T-cell (primary cell): ENCODE measurements at places on chromosomes 13 and 19.

- no peak for DNase-seq
Measured at GRCh38 chr13:35460061-35460460, 16.4 kb downstream of the MAB21L1 start.

DNA sequence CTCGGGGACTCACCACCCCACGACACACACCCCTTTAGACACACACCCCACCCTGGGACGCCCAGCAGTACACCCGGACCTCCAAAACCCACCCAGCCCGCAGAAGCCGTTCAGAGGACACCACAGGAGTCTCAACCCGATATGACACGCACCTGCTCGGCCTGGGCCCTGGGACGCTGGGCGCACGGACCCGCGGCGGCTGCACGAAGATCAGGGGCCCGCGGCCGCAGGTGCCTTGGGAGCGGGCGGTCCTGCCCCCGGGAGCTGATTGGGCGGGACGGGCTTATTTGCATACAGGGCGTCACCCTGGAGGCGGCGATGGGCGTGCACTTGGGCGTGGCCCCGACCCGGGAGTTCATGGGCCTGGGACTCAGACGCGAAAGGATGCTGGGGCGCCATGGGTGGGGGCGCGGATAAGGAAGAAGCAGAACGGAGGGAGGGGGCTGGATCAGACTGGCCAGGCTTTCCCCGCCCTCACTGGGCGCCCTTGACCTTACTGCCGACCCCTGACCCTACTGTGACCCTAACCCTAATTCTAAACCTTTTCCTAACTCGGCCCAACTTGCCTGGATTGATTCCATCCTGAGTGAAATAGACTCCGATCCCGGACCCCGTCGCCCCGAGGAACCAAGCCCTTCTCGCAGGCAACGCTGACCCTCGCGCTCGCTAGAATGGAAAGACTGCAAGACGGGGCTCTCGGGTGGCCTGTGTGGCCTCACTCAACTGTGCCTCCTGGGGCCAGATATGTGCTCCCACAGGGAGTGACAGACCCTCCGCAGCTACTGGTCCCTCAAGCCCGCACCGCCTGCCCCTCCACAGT is at the start of gene MEF2B:
Gene MEF2B (minus strand): TSS at position 211 of the 820 bp plus-strand sequence. CDS start 19,528 bp downstream, outside the sequence.
- DNase-seq, result peak; percentile 81

GRCh38 chr19:4016486-4016885 is 8.9 kb downstream of the PIAS4 start:
- no peak for DNase-seq

GRCh38 chr19:49113762-49114629 is at the start of gene LIN7B:
TSS of gene LIN7B (plus strand) at chr19:49114370. CDS start at chr19:49114405, 35 bp downstream.
- peak; percentile 64 for DNase-seq

GRCh38 chr13:99178636-99179035 is 22.0 kb upstream of the UBAC2 start:
- DNase-seq, result peak; percentile 12

DNA sequence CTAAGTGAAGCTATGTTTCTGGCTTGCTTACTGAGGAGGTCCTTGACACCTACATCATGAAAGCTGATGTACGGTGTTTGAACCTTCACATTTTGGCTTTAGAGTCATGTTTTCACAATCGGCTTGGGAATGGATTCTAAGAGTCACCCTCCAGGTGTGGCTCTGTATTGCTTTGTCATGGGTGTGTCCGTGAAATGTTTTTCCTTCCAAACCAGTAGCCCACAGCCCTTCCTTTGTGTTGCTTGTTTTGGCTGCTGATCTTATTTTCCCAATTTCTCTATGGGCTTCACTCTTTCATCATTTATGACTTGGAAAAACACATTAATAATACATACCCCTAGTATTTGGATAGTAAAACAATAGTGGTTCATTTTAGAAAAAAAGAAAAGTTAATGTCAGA is 240.6 kb downstream of the GGACT start:
- no peak for DNase-seq

- DNase-seq, result no peak
Measured at GRCh38 chr13:51333826-51334225, 5.7 kb upstream of the SERPINE3 start.

DNA sequence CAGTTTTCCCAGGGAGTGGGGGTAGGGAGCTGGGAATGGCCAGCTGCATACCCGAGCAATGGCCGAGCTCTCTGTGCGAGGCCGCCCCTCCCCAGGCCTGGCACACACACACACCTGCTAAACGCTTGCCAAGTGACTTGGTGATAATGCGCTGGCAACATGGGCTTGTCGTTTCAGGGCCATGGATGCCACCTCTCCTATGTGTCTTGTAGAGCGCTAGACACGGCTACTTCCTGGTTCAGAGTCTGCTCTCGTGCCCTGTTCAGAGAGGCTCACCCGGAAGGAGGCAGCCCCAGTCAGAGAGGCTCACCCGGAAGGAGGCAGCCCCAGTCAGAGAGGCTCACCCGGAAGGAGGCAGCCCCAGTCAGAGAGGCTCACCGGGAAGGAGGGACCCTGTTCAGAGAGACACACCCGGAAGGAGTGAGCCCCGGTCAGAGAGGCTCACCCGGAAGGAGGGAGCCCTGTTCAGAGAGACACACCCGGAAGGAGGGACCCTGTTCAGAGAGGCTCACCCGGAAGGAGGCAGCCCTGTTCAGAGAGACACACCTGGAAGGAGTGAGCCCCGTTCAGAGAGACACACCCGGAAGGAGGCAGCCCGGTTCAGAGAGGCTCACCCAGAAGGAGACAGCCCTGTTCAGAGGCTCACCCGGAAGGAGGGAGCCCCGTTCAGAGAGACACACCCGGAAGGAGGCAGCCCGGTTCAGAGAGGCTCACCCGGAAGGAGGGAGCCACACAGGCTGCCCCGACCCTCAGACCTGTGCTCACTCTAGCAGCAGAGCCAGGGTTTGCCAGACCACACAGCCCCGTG is 4.2 kb downstream of the ADPRHL1 start:
- peak; percentile 14 for DNase-seq

DNA sequence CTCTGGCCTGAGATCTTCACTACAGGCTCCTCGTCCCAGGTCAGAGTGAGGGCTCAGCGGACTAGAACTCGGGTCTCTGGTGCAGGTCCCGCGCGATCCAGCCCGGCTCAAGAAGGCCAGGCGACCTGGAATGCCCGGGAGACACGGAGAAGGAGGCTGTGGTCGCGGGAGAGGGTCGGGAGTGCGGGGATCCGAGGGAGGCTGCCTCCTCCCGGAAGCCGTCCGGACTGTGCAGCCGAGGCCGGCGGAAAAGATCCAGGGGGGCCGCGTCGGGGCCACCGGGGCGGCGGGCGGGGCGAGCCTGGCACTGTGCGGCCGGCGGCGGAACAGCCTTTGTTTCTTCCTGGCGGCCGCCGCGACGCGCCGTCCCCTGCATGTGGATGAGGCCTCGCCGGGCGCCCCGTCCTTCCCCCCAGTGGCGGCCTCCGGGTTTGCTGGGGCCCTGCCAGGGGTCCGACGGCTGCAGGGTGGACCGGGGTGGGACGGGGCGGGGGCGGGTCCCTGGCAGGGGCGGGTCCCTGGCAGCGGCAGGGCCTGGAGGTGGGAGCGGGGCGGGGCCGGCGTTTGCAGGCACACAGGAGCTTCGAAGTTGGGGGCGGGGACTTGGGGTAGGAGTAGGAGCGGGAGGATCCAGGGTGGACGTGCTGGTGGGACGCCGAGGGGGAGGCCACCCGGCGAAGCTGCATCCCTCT is 1.0 kb upstream of the SLC7A10 start:
- DNase-seq, result no peak

DNA sequence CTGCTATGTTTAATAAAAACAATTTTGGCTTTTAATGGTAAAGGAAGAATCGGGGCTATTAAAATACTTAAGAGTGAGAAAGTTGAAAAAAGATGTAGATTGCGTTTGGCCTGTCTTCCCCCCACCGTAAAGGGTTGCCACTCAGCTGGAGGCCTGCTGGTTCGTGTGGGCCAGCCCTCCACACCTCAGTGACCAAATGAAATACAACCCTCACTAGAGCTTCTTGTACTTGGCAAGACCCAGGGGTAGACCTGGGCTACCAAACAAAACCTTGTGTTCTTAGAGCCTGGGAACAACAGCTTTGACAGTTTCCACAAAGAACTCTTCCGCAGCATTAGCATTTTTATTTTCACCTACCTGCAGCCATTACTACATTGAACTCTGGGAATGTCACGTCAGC is 152.8 kb upstream of the PABPC3 start:
- no peak for DNase-seq

DNA sequence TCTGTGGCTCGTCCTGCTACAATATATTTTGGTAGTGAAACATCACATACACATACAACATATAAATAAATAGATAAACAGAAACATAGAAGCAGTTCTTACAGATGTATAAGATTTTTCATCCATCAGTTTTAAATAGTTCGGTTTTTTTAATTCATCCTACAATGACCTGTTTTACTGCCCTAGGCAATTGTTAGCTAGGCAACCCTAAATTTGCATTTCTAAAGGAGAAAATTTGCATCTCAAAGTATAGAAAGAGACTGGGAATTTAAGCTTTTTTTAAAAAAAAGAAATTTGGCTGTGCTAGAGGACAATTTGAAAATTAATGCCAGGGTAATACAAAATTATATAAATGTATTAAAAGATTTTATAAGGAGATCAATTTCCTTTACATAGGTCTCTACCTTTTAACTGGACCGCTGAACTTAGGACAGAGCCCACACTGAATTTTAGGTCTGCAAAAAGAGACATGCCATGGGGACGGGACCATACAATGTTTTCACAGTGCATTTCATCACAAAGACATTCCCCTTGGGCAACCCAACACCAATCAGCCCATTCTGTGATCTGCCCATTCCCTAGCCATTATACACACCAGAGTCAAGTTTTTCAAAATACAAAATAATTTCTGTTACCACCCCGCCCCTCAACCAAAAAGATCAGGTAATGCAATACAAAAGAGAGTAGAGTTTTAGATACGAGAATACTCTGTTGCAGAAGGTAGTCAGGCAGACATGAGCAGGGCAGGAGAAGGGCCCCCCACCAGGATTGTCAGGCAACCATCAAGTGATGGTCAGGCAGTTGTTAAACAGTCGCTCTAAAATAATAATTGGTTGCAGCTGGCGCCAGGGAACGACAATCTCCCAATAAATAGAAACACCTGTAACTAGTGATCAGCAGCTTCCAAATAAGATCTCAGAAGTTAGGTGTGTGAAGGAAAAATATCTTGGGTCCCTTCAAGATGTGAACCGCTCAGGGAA is 299.7 kb upstream of the SGCG start:
- no peak for DNase-seq

- no peak for DNase-seq
Measured at GRCh38 chr13:21568854-21569253, 35.1 kb downstream of the MICU2 start.

DNA sequence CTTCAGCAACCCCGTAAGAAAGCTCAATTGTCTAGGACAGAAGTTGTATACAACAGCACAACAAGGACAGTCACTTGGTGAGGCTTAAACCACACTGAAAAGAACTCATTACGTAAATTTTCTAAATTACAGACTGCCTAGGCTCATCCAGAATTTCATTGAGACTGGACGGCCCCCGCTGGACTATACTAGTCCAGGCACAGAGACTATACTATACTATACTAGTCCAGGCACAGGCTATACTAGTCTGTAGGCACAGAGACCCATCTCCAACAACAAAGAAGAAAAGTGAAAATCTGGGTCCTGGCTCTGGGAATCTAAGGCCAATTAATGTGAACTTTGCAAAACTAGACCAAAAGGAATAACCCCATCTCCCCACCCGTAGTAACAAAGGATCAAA is 700 bp downstream of the ZNF816 start:
- no peak for DNase-seq

- no peak for DNase-seq
Measured at GRCh38 chr13:80334597-80335260, 6.2 kb downstream of the SPRY2 start.

- no peak for DNase-seq
Measured at GRCh38 chr13:35826626-35827254, 304.4 kb downstream of the DCLK1 start.

GRCh38 chr19:49558591-49558990 is 21.8 kb downstream of the NOSIP start:
- peak; percentile 42 for DNase-seq

- no peak for DNase-seq
Measured at GRCh38 chr19:5128251-5128935, 159.5 kb downstream of the KDM4B start.

- no peak for DNase-seq
Measured at GRCh38 chr13:31094331-31095015, 67.2 kb downstream of the HSPH1 start.

- DNase-seq, result no peak
Measured at GRCh38 chr13:23021906-23022305, 158.9 kb upstream of the SGCG start.

DNA sequence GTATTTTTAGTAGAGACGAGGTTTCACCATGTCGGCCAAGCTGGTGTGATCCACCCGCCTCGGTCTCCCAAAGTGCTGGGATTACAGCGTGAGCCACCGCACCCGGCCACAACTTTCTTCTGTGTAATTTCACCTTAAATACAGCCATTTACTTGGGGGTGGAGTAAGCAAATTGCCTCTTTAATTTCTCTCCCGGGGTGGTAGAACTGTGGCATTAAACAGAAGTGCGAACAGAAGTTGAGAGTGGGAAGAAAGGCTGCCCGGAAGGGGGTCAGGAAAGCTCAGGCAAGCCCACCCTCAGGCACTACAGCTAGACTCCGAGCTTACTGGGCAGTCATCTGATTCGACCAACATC is 475 bp upstream of the DNAJC15 start:
- DNase-seq, result no peak

GRCh38 chr19:55644842-55645511 is 1.5 kb downstream of the ZNF581 start:
- DNase-seq, result no peak

DNA sequence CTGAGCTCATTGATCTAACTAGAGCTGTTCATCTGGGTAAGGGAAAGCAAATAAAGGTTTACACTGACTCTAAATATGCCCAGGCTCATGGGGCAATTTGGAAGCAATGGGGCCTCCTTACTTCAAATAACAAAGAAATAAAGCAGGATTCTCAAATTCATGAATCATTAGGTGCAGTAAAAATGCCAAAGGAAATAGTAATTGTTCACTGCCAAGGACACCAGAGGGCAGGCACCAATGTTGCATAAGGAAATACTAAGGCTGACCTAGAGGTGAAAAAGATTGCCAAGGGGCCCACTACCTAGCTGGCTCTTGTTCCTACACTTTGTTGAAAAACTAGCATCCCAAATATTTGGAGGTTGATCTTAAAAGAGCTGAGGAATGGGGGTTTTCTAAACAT is 1686.7 kb upstream of the MIR17HG start:
- DNase-seq, result no peak

GRCh38 chr13:61670384-61671161 is 254.9 kb upstream of the PCDH20 start:
- DNase-seq, result no peak

DNA sequence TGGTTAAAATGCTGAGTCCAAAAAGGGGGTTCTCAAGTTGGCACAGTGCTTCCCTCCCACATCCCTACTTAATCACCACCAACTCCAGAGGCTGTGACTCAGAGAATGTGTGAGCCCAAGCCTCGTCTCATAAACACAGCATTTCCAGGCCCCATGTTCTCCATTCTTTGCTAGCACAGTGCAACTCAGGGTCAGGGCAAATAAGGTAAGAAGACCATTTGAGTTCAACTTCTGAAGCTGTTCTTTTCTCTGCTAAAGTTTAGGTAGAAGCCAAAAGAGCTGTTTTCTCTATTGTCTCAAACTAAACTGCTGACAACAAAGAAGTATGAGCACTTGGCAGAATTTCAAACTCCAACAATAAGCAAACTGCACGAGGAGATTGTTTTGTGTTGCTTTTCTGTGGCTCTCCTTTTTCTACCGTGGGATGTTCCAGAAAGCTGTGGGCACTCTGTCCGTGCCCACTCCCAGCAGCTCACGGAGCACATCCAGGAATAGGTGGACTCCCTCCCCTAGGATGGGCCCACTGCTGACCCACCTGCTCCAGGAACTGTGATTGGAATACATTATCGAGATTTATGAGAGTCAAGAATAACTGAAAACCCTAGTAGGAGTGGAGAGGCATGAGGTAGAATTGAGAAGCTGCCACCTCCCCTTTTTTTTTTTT is 494.3 kb downstream of the COG6 start:
- no peak for DNase-seq
